Activated CD4-positive, alpha-beta memory T cell treated with anti-CD3 and anti-CD28 coated beads, Interleukin-2, amount 10 ng/mL, durations not matched to agents 7 days and 5 days (primary cell): ENCODE measurements at places on chromosomes 5 and 9. TPM values are rescaled to one million over a fixed set of nuclear protein-coding genes. Genes with fewer than 3 reads are reported as not detected.

GRCh38 chr9:108662091-108662875 lies 193.5 kb downstream of the ACTL7B start:
- no peak for DNase-seq

Gene DOCK2
- 248 TPM for total RNA-seq

- DNase-seq = no peak
Observed at GRCh38 chr5:56671571-56671970, 143.8 kb upstream of the MAP3K1 start.

DNA sequence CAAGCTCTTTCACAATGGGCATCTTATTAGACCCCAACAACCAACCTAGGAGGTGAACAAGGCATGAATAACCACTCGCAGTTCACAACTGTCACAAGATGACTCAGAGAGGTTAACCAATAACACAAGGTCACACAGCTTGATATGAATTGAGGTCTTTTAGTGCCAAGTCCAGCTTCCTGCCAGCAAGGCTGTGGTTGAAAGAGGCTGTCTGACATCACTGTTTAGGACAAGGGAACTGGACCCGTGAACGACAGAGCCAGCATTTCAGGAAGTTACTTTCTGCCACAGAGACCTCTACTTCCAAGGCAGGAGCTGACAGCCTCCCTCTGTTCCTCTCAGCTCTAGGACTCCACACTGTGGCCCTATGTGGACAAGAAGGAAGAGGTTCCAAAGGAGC lies 53.4 kb upstream of the ALDH1B1 start:
- peak; percentile 20 for DNase-seq

Gene LAMC3
- not detected for total RNA-seq

Gene CER1
- not detected for total RNA-seq

Gene CYLC2
- not detected for total RNA-seq

Gene ARL14EPL
- not detected for total RNA-seq

Gene NR5A1
- total RNA-seq = not detected

GRCh38 chr9:75061169-75061568 lies 26.8 kb downstream of the NMRK1 start:
- no peak for DNase-seq

DNA sequence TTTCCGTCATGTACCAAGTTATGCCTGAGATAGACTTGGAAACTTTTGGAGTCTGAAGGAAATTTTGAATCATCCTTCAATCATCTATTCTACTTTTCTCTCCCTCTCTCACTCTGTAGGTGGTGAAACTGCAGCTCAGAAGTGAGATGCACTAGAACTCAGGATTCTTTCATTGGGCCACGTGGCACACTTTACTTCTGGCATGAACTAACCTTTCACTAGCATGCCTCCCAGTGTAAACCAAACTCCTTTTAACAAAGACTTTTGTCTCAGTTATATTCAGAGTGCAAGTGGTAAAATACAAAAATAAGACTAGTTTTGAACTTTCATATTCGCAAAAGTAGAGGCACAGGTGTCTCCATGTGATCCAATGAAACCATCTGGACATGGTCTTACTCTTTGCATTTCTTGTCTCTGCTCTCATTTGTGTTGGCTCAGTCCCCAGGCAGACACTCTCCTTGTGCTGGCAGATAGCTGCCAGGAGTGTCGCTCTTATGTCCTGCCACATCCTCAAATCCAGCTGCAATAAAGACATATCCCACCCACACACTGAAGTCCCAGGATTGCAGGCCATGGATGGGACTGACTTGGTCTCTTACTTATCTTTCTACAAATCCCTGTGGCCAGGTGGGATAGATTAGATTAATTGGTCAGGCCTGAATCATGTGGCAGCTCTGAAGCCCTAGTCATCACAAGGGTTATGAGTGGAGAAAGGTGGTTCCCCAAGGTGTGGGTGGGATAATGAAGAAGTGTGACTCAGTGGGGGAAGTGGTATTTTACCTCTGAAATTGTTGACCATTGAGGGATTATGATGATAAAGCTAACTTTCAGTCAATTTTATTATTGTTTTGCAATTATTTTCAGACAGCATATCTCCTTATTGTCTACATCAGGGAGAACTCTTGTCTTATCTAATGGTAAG lies 267.5 kb downstream of the GABRB2 start:
- no peak for DNase-seq

GRCh38 chr5:181053488-181054121 lies 13.5 kb downstream of the BTNL9 start:
- no peak for DNase-seq

GRCh38 chr9:112119225-112120029 lies 55.7 kb downstream of the SUSD1 start:
- DNase-seq = no peak

Gene CYSRT1
- total RNA-seq = 0.86 TPM

DNA sequence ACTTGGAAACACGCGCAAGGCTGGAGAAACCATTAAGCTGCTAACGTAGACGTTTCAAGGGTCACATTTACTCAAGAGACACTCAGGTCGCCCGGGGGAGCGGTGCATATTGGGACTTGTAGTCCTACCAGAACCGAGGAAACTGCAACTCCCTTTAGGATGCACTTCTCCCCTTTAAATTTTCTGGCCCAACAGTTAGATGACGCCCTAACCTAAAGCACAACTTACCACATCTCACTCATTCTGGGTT lies 384 bp upstream of the DMXL1 start:
- DNase-seq = no peak

DNA sequence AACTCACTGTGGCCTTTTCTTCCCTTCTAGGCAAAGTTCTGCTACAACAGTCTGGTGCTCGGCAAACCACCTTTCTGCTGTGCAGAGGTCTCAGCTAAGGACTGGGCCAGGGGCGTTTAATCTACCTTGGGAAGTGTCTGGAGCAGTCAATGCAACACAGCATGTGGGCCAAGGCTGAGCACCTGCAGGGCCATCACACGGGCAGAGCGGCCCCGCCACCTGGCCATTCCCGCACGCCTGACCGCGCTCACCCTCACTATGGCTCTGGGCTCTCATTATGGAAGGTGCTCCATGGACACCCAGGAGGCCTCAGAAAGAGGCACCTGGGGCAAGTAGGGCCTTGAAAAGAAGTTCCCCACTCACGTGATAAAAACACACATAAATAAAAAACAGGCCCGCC lies 65.7 kb upstream of the TBC1D9B start:
- DNase-seq = no peak

- no peak for DNase-seq
Observed at GRCh38 chr9:95669253-95669652, 152.5 kb upstream of the PTCH1 start.

GRCh38 chr5:135140446-135141204 lies 106.6 kb upstream of the PITX1 start:
- DNase-seq = no peak

Gene LCN9
- total RNA-seq = not detected

DNA sequence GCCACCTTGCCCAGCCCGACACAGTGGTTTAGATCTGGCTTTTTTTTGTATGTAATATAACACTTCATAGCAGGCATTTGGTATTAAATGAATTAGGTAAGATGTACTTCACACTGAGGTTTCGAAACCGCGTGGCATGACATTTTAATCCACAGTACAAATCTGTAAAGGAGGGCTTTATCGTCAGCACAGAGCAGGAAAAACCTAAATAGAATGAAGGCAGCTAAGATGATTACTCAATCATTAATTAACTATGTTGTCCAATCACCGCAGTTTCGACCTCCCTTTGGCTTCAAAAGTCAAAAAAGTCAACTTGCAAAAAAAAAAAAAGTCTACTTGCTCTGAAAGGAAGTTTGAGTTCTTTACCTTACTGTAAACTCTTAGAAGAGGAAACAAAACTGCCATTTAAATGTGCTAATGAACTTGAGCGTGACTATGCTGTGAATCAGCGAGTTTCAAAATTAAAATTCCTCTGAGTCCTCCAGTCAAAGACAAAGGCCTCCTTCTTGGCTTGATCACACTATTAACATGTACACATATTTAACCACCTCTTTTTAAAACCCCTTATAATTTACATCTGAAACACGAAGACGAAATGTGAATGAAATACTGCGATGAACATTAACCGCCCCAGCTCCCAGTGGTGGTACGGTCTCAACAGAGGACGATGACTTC lies 698 bp upstream of the SEC24A start:
- DNase-seq = peak; percentile 31

Gene KCNT1
- not detected for total RNA-seq

- no peak for DNase-seq
Observed at GRCh38 chr5:81145329-81145935, 87.7 kb upstream of the CKMT2 start.

GRCh38 chr9:22683700-22684075 lies 237.1 kb downstream of the DMRTA1 start:
- no peak for DNase-seq

- DNase-seq = no peak
Observed at GRCh38 chr5:34535944-34536623, 120.0 kb upstream of the RAI14 start.

- DNase-seq = no peak
Observed at GRCh38 chr5:179435731-179436315, 90.6 kb upstream of the ADAMTS2 start.

Gene TOR1A
- total RNA-seq = 54.6 TPM

Gene PRR16
- total RNA-seq = not detected

Gene CD74
- 1,158 TPM for total RNA-seq

- no peak for DNase-seq
Observed at GRCh38 chr9:134628354-134628736, 13.3 kb upstream of the COL5A1 start.

Gene ARAP3
- 13.9 TPM for total RNA-seq

DNA sequence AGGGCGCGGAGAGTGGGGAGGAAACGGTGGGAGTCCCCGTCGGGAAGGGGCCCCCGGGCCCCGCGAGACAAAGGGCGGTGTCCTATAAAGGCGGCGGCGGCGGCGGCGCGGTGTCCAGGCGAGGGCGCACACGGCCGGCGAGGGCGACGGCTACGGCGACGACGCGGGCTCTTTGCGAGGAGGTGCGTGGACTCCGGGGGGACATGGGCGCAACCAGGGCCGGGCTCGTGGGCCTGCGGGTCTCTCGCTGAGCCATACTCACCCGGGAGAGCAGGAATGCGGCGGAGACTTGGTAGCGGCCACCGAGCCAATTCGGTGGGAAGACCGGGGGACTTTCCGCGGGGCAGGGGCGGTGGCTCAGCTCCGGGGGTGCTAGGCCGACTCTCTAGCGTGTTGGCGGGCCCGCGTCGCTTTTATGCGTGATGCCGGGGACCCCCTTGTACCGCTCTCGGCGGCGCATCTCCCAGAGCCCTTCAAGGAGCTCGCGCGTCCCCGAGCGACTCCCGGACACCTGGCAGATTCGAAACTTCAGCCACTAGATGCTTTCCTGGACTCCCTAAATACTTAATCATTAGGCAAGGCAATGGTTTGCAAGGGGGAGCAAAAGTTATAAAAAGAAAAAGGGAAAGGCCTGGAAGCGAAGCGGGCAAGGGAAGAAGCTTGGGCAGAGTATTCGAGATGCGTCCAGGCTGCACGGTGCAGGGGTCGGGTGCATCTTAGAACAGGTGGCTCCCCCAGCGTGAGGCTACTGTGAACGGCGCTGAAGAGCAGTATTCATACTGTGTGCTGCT lies 5.9 kb upstream of the TAL2 start:
- no peak for DNase-seq

DNA sequence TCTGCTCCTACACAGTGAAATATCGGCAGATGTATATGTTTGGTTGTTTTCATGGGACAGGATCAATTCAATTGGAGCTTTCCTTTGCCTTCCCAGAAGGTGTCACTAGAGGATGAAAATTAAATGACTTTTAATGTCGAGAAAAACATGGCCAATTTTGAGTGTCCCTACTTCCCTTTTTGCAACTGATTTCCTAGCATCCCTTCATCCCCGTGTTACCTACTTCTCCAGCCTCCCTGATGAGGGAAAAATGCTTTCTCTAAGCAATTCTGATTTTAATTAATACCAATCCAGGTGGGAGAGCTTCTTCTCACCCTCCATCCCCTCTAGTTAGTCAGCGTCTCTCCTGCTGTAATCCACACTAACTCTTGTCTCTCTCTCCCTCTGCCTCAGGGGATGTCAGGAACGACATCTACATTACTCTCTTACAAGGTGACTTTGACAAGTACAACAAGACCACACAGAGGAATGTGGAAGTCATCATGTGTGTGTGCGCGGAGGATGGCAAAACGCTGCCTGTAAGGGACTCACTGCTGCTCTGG lies 64.9 kb downstream of the DOCK2 start:
- DNase-seq = no peak

GRCh38 chr5:121160591-121160990 lies 691.1 kb upstream of the FTMT start:
- DNase-seq = no peak

Gene PAEP
- total RNA-seq = not detected

- DNase-seq = no peak
Observed at GRCh38 chr5:105632043-105632442, 2038.7 kb downstream of the EFNA5 start.

DNA sequence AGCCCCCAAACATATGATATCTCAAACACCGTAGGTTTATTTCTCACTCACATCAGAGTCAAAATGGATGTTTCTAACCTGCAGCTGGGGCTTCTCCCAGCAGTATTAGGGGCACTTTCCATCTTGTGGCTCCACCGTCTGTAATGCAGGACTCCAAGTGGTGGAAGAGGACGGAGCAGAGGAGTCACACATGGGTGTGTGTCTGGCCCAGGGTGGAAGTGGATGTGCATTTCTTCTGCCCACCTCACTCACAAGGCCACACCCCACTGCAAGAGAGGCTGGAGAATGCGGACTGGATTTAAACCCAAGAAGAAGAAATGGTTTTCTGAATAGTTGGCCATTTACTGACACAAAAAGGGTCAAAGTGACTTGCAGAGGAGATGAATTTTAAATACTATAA lies 13.9 kb downstream of the IL7R start:
- DNase-seq = no peak

DNA sequence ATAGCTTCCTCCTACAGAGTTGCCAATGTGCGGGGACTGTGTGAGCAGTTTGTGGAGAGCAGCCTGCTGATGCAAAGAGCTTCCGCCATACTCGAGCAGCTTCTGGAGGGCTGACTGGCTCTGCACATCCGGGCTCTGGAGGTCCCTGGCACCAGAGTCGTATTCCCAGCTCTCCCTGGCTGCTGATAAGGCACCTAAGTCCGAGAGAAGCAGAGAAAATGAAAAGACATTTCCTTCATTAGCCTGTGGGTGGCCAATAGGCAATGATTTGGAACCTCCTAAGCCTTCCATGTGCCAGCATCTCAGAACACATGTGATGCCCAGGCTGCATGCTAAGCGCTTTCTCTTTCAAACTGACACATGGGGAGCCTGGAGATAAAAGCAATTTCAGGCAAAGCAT lies 94.3 kb downstream of the TSSK1B start:
- no peak for DNase-seq

DNA sequence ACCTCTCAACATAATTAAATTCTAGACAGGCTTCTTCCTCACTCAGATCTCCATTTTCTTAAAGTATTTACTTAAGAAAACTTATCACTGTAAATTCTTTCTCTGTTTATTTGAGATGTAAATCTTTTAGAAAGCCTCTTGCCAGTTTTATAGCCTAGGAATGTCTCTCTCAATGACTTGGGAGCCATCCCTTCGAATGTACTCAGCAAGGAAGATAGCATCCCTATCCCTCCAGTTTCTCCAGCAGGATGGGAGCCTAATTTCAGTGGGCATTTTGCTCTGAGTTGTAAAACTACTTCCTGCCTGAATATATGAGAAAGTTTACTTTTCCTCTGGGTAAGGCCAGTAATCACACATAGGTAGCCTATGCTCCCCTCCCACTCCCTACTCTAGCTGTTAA lies 558.5 kb upstream of the ARRDC3 start:
- DNase-seq = no peak

- DNase-seq = peak; percentile 52
Observed at GRCh38 chr5:132102101-132102701, 28.6 kb downstream of the CSF2 start.

- DNase-seq = no peak
Observed at GRCh38 chr9:88829276-88829675, 162.0 kb upstream of the S1PR3 start.

GRCh38 chr9:81776834-81777233 lies 87.5 kb upstream of the TLE1 start:
- DNase-seq = no peak

Gene IL13
- total RNA-seq = 36.6 TPM
